ENCODE measurements at places on chromosomes 7 and 10.

GRCh38 chr10:64636461-64636860, 1115.3 kb downstream of the REEP3 start:
- no peak for DNase-seq

GRCh38 chr10:35058686-35059085, 31.5 kb downstream of the CUL2 start:
- no peak for DNase-seq

GRCh38 chr10:29835055-29835454, 200.3 kb upstream of the SVIL start:
- DNase-seq: no peak

GRCh38 chr10:124906551-124907001, 35.3 kb upstream of the ZRANB1 start:
- DNase-seq: no peak

All from activated CD4-positive, alpha-beta T cell treated with anti-CD3 and anti-CD28 coated beads, Interleukin-2, amount 50 U/mL, for 4 hours (primary cell).